ENCODE measurements at places on chromosomes 11 and 22.

GRCh38 chr11:85863855-85864254 is 8.7 kb downstream of the CCDC83 start:
- DNase-seq: no peak

DNA sequence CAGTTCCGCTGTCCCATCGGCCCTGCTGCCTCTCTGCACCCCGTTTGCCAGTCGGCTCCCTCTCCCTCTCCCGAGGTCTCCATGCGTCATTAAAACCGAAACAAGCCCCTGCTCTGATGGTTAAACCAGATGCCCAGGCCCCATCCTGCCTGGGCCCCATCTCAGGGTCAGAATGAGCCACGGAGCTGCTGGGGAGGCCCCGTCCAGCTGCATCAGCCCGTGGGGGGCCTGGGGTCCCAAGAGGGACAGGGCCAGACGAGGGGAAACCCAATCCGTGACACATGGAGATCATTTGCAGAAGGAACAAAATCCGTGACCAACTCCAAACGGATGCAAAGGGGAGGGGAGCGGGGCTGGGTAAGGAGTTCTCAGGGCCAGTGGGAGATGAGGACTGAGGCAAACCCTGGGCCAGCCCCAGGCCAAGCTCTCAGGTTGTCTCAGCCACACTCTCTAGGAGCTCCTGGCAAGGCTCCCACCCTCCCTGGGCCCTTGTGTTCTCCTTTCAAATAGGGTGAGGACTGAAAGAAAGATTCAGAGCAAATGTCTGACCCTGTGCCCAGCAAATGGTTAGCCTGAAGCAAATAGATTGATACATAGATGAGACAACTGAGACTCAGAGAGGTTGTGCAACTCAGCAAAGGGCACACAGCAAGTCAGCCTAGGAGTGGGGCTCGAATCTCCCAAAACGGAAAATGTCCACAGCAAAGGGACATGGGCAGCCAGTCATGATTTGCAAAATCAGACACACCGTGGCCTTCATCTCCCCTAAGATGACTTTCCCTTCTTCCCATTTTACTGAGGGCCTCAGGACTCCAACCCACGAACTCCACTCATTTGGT is 162.1 kb downstream of the MN1 start:
- no peak for DNase-seq

GRCh38 chr11:19410032-19410431 is 169.3 kb upstream of the E2F8 start:
- DNase-seq: no peak

DNA sequence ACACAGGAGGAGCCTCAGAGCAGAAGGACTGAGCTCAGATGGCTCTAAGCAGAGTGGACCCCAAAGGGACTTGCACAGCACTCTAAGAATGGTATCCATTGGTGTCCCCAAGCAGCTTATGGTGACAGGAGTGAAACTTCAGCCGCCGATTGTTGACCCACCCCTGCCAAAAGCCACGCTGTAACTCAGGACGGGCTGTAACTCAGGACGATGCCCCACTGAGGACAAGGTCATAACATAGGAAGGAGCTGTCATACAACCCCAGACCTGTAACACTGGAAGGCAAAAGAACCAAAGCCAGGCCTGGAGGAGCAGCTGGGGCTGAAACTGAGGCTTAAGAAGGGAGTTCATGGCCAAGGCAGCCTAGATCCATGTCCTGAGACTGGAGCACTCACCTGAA is 14.2 kb downstream of the CD59 start:
- DNase-seq: no peak

Measured in globus pallidus (tissue), 1 donor.